GM23338 (cell line): ENCODE measurements at places on chromosomes 1 and 21. TPM values are rescaled to one million over a fixed set of nuclear protein-coding genes. Genes with fewer than 3 reads are reported as not detected.

ELAVL4 gene
- 1.4 and 2.6 TPM in 2 replicates for total RNA-seq

DNA sequence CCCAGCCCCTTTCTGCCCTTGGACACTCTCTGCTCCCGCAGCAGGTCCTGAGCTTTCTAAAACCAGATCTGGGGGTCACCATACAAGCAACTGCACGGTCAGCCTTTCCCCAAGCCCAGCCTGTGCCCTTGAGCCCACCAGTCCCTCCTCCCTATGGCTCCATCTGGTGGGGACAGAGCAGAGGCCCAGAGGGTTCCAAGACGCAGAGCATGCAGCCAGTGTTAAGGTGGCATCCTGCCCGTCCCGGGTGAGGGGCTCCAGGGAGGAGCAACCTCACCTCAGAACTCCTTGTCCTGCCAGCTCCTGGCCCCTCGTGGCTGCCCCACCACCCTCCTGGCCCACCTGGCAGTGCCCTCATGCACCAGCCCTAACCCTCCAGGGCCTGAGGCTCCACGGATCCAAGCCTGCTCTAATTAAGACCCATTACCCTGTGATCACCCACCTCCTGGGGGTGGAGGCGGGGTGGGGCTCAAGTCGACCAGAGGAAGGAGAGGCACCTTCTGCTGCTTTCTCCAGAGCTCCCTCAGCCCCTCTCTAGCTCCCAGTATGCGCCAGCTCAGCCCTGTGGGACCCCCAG is 8.5 kb downstream of the CHD5 start:
- H3K4me3 ChIP-seq: no peak overlapping the region
- H3K27me3 ChIP-seq: peaks cover under 1% of the 10 kb centered on the region; the same call in 1 of the 2 replicates
- H3K4me1 ChIP-seq: no peaks in the 10 kb centered on the region
- no peaks in the 10 kb centered on the region for H3K36me3 ChIP-seq
- no peak overlapping the region for H3K27ac ChIP-seq
- DNase-seq: peak; percentile 78

SAMSN1 gene
- 2.0 and 3.2 TPM in 2 replicates for total RNA-seq

DNA sequence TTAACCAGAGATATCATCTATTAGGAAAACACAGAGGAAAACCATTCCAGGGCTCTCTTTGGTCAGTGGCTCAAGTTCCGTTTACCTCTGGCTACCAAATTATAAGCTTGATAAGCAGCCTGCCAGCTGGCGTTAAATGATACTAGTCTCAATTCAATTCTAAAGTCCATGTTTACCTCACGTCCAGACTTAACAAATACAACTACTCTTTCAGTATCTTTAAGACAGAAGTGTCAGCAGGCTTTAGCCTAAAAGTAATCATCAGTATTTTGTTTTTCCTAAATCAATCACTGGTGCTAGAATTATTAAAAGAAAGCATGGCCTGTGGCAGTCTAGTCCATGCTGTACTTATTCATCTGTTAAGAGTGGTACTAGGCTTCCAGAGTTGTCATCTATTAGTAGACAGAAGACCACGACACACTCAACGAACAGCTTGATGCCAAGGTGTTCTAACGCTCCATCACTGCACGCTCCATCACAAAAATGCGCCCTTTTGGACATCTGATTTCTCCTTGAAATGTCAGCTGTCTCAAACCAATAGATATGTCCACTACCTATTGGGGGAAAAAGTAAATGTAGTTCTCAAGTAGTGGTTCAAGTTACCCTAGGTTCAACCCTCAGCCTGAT is 1.5 kb downstream of the IVNS1ABP start:
- H3K27me3 ChIP-seq: no peaks in the 10 kb centered on the region
- H3K4me3 ChIP-seq: peak overlapping the region; percentile 90
- H3K36me3 ChIP-seq: peaks cover 8% of the 10 kb centered on the region
- H3K27ac ChIP-seq: no peak overlapping the region

- peaks cover 10% of the 10 kb centered on the region for H3K4me1 ChIP-seq
- no peak for DNase-seq
- H3K4me3 ChIP-seq: no peak overlapping the region
- no peaks in the 10 kb centered on the region for H3K27me3 ChIP-seq
Observed at GRCh38 chr1:245480393-245481120, 325.8 kb downstream of the KIF26B start.

FAM72D gene
- total RNA-seq: 8.2 and 12.5 TPM in 2 replicates

DPT gene
- not detected in 2 replicates for total RNA-seq

FNDC7 gene
- 0.28 TPM in 1 of 2 replicates, not detected in the other for total RNA-seq

CLIC6 gene
- total RNA-seq: 1.2 and 1.5 TPM in 2 replicates

DNA sequence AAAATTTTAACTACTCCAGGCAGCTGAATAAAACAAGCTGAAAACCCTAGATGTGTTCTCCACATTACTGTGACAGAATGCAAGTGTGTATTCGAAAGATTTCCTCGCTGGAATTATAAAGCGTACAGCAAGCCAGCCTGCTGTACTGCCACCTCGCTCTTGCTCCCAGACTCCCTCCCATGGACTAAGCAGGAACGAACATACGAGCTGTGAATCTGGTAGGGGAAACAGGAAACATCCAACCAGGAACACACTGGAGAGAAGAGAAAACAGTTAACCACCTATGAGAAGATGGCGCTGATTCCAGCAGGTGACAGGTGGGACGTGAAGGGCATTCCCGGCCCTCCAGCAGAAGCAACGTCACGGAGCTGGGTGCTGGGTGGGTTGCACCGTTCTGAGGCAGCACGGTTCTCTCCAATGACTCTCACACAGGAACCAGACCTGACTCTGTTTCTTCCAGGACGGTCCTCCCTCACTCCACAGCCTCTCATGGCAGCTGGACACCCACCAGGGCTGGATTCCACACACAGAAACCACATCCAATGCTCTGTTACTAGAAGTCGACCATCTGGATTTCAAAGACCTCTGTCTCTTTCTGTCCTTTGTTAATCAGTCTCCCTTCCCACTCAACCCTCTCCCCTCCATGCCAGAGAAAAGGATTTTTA is 219.2 kb downstream of the RERE start:
- no peaks in the 10 kb centered on the region for H3K36me3 ChIP-seq
- peaks cover 29% of the 10 kb centered on the region for H3K4me1 ChIP-seq
- H3K27ac ChIP-seq: peak overlapping the region; percentile 42
- H3K4me3 ChIP-seq: no peak overlapping the region
- peak; percentile 52 for DNase-seq

ELAPOR1 gene
- total RNA-seq: 2.1 and 2.4 TPM in 2 replicates

- DNase-seq: peak; percentile 94
- H3K27me3 ChIP-seq: no peaks in the 10 kb centered on the region
- H3K27ac ChIP-seq: peak overlapping the region; percentile 67
Observed at GRCh38 chr1:115545791-115546733, 95.7 kb upstream of the VANGL1 start.

DNA sequence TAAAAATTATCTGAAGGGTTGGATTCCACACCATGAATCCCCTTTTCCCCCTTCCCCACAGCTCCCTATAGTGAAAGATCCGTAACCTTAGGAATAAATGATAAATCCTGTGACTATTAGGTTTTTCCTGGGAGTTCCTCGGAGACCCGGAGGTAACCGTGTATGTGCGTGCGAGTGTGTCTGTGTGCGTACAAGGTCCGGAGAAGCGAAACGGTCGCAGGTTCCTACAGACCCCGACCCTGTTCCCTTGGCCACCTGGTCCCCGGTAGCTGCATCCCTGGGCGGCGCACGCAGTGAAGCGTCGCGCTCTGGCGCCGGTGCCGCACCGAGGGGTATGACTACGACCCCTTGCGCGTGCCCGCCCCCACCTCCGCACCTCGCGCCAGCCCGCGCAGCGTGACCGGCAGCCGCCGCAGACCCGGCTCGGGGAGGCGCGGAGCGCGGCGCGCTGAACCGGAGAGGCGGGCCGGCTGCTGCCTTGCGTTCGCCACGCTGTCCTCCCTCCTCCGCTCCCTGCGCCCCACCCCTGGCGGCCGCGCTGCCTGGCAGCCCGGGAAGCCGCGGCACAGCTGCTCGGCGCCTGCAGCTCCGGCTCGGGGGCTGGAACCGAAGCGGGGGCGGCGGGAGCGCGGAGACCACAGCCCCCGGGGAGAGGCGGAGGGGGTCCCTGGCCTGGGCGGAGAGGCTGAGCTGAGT is at the start of gene AK5:
Gene AK5 (plus strand): TSS at position 529 of the 696 bp plus-strand sequence. CDS start 295 bp downstream, outside the sequence.
- H3K27ac ChIP-seq: 0 out of 2 replicates have a peak within 1 kb of the TSS, but pooled peaks have one; percentile 52
- H3K4me1 ChIP-seq: peaks cover 21% of the 10 kb centered on the region
- H3K4me3 ChIP-seq: peak within 1 kb of the TSS; percentile 87
- no peaks in the 10 kb centered on the region for H3K36me3 ChIP-seq
- peak; percentile 75 for DNase-seq
- H3K27me3 ChIP-seq: peaks cover 24% of the 10 kb centered on the region

C1QC gene
- total RNA-seq: not detected in 2 replicates

DNA sequence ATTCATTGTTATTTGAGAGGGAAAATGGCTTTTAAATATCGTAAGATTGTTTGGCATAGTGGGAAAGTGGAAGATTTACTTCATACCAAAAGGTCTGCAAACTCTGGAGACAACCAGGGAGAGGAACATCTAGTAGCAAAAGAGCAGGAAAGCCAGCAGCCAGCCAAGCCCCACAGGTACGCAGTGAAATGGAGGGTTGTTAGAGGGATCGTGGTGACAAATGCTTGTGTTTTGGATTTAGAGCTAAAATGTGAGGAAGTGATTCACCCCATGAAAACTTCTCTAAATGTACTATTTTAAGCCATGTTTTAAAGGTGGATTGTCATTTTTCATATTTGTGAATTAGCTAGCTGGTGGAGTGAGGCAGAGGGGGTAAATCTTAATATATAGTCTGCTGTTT is 69.3 kb downstream of the RPS6KC1 start:
- H3K36me3 ChIP-seq: no peaks in the 10 kb centered on the region
- no peaks in the 10 kb centered on the region for H3K4me1 ChIP-seq
- no peak for DNase-seq
- H3K27me3 ChIP-seq: no peaks in the 10 kb centered on the region
- H3K27ac ChIP-seq: no peak overlapping the region; the same call in 1 of the 2 replicates

GRCh38 chr1:225146478-225146877 is 217.0 kb downstream of the DNAH14 start:
- H3K4me3 ChIP-seq: no peak overlapping the region
- DNase-seq: peak; percentile 38
- no peak overlapping the region for H3K27ac ChIP-seq
- no peaks in the 10 kb centered on the region for H3K36me3 ChIP-seq

IGSF3 gene
- 32.9 and 37.8 TPM in 2 replicates for total RNA-seq

- H3K4me1 ChIP-seq: no peaks in the 10 kb centered on the region
- no peak overlapping the region for H3K27ac ChIP-seq
- H3K36me3 ChIP-seq: no peaks in the 10 kb centered on the region
- no peaks in the 10 kb centered on the region for H3K27me3 ChIP-seq
Observed at GRCh38 chr1:74003806-74004205, 194.2 kb downstream of the LRRIQ3 start.

DNA sequence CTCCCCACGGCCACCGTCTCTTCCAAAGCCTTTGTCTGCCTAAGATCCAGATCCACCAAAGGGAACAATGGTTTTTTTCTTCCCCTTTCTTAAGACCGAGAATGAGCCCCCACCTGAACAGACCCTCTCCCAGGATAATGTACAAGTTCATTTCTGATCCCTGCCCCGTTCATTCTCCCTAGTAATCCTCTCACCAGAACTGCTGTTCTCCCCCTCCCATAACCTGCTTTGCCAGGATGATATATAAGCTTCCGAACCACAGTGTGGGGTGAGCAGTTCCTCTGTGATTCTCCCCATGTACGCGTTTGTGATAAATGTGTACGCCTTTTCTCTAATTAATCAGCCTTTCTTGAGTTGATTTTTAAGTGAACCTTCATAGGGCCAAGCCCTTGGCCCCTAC is 4.9 kb downstream of the RD3 start:
- H3K27me3 ChIP-seq: no peaks in the 10 kb centered on the region
- H3K36me3 ChIP-seq: no peaks in the 10 kb centered on the region
- no peak for DNase-seq
- H3K27ac ChIP-seq: no peak overlapping the region
- H3K4me3 ChIP-seq: no peak overlapping the region

SPRR2A gene
- not detected in 2 replicates for total RNA-seq

GRCh38 chr1:17912491-17912890 is 157.4 kb downstream of the ACTL8 start:
- no peaks in the 10 kb centered on the region for H3K36me3 ChIP-seq
- no peaks in the 10 kb centered on the region for H3K27me3 ChIP-seq
- H3K27ac ChIP-seq: no peak overlapping the region
- no peak overlapping the region for H3K4me3 ChIP-seq

- 0 out of 2 replicates have a peak overlapping the region, but pooled peaks have one; percentile 59 for H3K27ac ChIP-seq
- H3K36me3 ChIP-seq: 0 out of 2 replicates have a peak, but pooled peaks cover 7% of the 10 kb centered on the region
- peak; percentile 56 for DNase-seq
- no peaks in the 10 kb centered on the region for H3K27me3 ChIP-seq
Observed at GRCh38 chr1:43975249-43975961, 645 bp downstream of the ATP6V0B start.

CFAP45 gene
- total RNA-seq: not detected in 2 replicates

DNA sequence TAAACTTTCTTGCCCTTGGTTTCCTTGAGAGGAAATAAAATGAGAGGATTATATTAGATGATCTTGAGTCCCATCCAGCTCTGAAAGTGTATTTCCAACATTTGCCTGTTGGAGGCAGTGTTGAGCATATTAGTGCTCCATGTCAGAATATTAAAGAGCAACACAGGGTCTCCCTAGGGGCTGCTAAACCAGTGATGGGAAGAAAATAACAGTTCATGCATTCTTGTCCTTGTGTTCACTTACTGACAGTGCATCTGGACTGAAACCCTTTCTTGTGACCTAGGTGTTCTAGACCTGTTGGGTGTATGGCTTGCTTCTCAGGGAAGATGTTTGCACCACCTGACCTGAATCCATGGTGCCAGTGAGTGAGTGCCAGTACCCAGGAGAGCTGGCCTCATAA is 124.7 kb upstream of the KIAA0040 start:
- no peaks in the 10 kb centered on the region for H3K4me1 ChIP-seq
- no peak overlapping the region for H3K4me3 ChIP-seq
- H3K27me3 ChIP-seq: no peaks in the 10 kb centered on the region
- H3K36me3 ChIP-seq: no peaks in the 10 kb centered on the region
- DNase-seq: peak; percentile 69
- no peak overlapping the region for H3K27ac ChIP-seq

DNA sequence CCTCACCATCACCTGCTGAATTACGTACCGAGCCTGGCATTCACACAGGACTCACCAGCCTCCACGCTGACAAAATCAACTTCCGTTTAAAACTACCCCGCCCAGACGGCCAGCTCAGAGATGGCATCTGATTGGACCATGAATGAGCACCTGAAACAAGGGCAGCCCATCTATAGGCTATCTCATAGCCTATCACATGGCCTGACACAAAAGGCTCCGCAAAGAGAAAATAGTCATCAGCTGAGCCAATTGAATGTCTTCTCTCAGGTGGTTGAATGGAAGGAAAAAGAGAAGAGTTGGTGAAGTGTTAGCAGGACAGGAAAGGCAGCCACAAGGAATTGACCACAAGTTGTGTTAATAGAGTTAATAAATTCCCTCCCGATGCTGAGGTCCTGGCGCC is 50.6 kb upstream of the ZC3H12A start:
- no peak overlapping the region for H3K27ac ChIP-seq
- H3K4me1 ChIP-seq: no peaks in the 10 kb centered on the region
- H3K27me3 ChIP-seq: no peaks in the 10 kb centered on the region
- no peaks in the 10 kb centered on the region for H3K36me3 ChIP-seq
- DNase-seq: no peak

NEK2 gene
- 19.1 and 24.9 TPM in 2 replicates for total RNA-seq

- peaks cover 3% of the 10 kb centered on the region; the same call in 1 of the 2 replicates for H3K4me1 ChIP-seq
- DNase-seq: no peak
- H3K36me3 ChIP-seq: peaks cover 67% of the 10 kb centered on the region
- no peak overlapping the region for H3K4me3 ChIP-seq
Observed at GRCh38 chr1:17409391-17409811, 30.1 kb downstream of the RCC2 start.

GRCh38 chr1:12616709-12617373 is 1.2 kb downstream of the DHRS3 start:
- peaks cover 36% of the 10 kb centered on the region for H3K4me1 ChIP-seq
- peak overlapping the region; percentile 99 for H3K27ac ChIP-seq
- DNase-seq: no peak
- H3K36me3 ChIP-seq: 0 out of 2 replicates have a peak, but pooled peaks cover 3% of the 10 kb centered on the region
- peak overlapping the region; percentile 90 for H3K4me3 ChIP-seq
- H3K27me3 ChIP-seq: no peaks in the 10 kb centered on the region

- H3K4me3 ChIP-seq: no peak overlapping the region
- H3K36me3 ChIP-seq: no peaks in the 10 kb centered on the region
- H3K27ac ChIP-seq: peak overlapping the region; percentile 89
- peak; percentile 70 for DNase-seq
- no peaks in the 10 kb centered on the region for H3K27me3 ChIP-seq
- H3K4me1 ChIP-seq: peaks cover 73% of the 10 kb centered on the region
Observed at GRCh38 chr1:158002631-158003405, 9.4 kb downstream of the KIRREL1 start.
